ENCODE measurements at places on chromosomes 1 and 21.

GRCh38 chr1:242523719-242524570, 552 bp downstream of the PLD5 start:
- DNase-seq = no peak

- DNase-seq = no peak
These were observed 144.6 kb upstream of the TNR start for GRCh38 chr1:175887981-175888428.

GRCh38 chr21:25626757-25627156, 12.3 kb upstream of the JAM2 start:
- no peak for DNase-seq

- no peak for DNase-seq
These were observed 20.8 kb upstream of the NCF2 start for GRCh38 chr1:183611021-183611420.

GRCh38 chr1:54302951-54303843, 103.0 kb downstream of the SSBP3 start:
- DNase-seq = no peak

DNA sequence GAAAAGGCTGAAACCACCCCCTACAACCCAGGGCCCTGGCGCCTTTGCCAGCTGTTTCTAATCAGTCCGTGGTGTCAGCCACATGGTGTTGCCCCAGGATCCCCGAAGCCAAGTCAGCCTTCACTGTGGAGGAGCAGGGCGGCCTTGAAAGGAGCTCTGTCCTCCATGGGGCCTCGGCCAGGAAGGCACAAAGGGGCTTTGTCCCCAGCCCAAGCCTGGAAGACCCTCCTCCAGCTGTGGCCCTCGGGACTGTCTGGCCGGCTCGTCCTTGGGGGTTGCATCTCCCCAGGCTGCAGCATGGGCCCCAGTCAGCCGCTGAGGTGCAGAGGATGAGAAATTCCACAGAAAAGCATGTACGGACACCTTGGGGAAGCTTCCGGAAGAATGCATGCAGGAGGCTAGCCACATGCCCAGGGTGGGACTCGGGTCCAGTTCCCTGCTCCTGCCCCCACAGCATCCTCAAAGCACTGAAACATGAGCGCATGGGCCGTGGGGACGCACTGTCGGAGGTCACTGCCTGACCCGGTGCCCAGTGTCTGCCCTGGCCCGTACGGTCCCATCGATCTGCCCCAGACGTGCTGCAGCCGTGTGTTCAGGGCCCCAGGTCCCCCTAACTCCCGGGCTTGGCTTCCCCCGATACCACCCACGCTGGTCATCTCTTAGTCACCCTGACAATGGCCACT, 38.6 kb upstream of the POFUT2 start:
- DNase-seq = no peak

GRCh38 chr21:45022736-45023135, 51.6 kb upstream of the ADARB1 start:
- no peak for DNase-seq

GRCh38 chr21:44952929-44953627, 13.2 kb downstream of the SLX9 start:
- DNase-seq = no peak

All from activated CD8-positive, alpha-beta memory T cell treated with anti-CD3 and anti-CD28 coated beads for 1 hour (primary cell).